ENCODE measurements at places on chromosomes 1 and 21.

GRCh38 chr1:65812065-65812464 lies 19.4 kb downstream of the PDE4B start:
- DNase-seq, result no peak

GRCh38 chr1:2215329-2215728 lies 12.8 kb upstream of the SKI start:
- DNase-seq, result no peak

- no peak for DNase-seq
Observed at GRCh38 chr1:73859227-73859626, 338.7 kb downstream of the LRRIQ3 start.

GRCh38 chr1:11874258-11874562 lies 15.5 kb upstream of the NPPB start:
- DNase-seq, result no peak

GRCh38 chr1:243851257-243851756 lies 1.3 kb upstream of the AKT3 start:
- DNase-seq, result no peak

GRCh38 chr1:30465096-30465495 lies 258.3 kb downstream of the MATN1 start:
- DNase-seq, result no peak

All from osteocyte (in vitro differentiated cells).